ENCODE measurements at places on chromosomes 13 and 19. TPM values are rescaled to one million over a fixed set of nuclear protein-coding genes. Genes with fewer than 3 reads are reported as not detected.

Gene MCEMP1
- not detected for total RNA-seq

Gene LRRC8E
- not detected for total RNA-seq

Gene APOC4
- not detected for total RNA-seq

Gene ZNF506
- total RNA-seq, result 106 TPM

Gene CGB1
- not detected for total RNA-seq

Gene GJB2
- total RNA-seq, result 0.63 TPM

Gene TDRD12
- 0.63 TPM for total RNA-seq

Data from parietal lobe (tissue), 2 donors.